ENCODE measurements at places on chromosomes 3 and 15.

- no peak for DNase-seq
Measured at GRCh38 chr3:84967767-84968581, 9.2 kb downstream of the CADM2 start.

GRCh38 chr3:160661660-160662059 is 15.3 kb upstream of the ARL14 start:
- DNase-seq = no peak

GRCh38 chr15:100729461-100729860 is 127.1 kb downstream of the ASB7 start:
- DNase-seq = no peak

- no peak for DNase-seq
Measured at GRCh38 chr3:147420353-147421183, 11.4 kb downstream of the ZIC1 start.

GRCh38 chr15:61528581-61528910 is 299.4 kb upstream of the RORA start:
- DNase-seq = no peak

DNA sequence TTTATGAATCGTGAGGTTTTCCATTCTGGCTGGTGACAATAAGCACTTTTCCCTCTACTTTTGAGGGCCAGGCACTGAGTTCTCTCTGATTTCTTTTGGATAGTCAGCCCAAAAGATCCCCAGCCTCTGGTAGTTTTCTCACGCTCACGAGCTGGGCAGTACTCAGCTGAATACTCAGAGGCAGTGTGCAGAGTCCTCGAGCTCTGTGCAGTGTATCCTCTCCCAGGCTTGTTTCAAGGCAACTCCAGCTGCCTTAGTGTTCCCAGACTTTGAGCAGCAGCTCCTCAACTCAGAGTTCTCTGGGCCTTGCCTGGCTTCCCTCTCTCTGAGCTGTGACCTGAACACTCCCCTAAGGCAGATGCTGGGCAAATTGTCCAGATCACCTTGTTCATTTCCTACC is 59.1 kb upstream of the IQSEC1 start:
- no peak for DNase-seq

Measured in activated T-helper 1 cell treated with anti-CD3 and anti-CD28 coated beads, Interleukin-2, amount 50 U/mL, for 16 hours (primary cell).